ENCODE measurements at places on chromosomes 2 and 18.

DNA sequence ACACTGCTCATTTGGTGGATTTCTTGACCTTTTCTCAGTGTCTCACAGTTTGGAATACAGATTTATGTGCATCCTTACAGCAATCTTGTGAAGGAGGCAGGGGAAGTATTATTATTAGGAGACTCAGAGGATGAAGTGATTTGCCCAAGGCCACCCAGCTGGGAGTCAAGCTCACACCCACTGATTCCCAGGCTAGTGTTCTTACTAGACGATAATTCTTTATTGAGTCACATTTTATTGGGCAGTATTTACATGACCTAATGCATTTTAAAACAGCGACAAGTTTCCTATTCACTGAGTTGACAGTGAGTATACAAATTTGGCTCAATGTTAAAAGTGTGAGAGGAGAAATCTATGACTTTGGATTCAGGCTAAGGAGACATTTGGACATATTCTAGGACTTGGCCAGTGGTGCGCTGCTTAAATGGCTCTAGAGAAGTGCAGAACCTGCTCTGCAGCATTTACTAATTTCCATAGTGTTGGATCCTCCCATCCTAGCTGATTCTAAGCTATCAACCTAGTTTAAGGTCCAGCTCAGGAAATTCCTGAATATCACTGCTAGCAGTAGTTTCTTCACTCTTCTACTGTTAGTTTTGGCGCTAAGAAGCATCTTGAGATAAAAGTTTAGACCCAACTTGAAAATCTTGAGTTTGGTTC, 199.3 kb downstream of the MTX2 start:
- DNase-seq = no peak

GRCh38 chr2:240581811-240582210, 4.7 kb upstream of the CAPN10 start:
- DNase-seq = no peak

- DNase-seq = no peak
These were observed 235.9 kb downstream of the EIPR1 start for GRCh38 chr2:3141696-3142095.

- DNase-seq = no peak
These were observed 52.9 kb downstream of the CABLES1 start for GRCh38 chr18:23188068-23188760.

GRCh38 chr2:10160203-10160955, 37.8 kb downstream of the RRM2 start:
- no peak for DNase-seq

DNA sequence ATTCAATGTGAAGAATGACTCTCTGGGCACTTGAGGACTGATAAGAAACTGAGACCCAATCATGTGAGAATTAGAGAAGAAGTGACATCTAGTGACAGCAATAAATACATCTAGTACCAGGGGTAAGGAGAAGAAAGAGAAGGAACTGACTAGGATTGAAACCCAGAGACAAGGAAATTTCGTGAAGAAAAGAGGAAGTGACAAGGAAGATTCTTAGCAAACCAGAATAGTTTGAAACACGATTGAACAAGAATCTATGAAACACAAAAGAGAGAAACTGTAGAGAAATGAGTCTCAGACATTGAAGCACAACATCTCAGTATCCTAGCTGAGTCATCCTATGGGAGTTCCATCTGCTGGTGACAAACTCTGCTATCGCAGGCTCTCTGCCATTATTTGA, 571.9 kb upstream of the PKDCC start:
- no peak for DNase-seq
